ENCODE measurements at places on chromosomes 11 and 22.

DNA sequence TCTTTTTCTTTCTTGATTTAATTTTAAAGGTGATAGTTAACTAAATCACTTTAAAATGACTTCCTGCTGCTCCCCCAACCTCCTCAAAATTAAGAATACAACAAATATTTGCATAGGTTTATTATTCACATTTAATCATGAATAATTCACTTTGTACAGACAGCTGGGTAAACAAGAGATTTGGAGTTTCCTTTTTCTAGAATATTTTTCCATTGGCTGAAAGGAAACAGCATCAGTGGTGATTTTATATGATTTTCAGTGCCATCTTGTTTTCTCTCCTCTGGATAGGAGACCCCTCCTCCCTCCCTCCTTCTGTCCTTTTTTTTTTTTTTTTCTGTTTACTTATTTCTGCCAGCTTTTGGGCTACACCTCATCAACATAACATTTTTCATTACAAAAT is 60.5 kb downstream of the LIF start:
- DNase-seq: no peak

- DNase-seq: no peak
Measured at GRCh38 chr22:44677353-44677840, 24.6 kb upstream of the PRR5 start.

DNA sequence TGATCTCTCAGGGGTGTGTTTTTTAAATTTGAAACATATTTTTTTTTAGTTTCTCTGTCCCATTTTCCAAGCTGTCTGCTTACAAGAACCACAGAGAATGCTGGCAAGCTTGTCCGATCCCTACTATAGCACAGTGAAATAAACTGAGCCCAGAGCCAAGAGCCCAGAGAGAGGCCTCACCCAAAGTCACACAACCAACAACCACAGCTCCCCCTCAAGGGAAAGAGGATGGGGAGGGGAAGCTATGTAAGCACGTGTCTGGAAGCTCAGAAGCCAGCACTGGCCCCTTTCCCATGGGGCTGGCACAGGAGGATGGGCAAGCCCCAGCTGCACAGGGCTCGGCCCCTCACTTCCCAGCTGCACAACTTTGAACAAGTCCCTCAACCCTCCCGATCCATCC is 3.2 kb upstream of the SART1 start:
- DNase-seq: no peak

GRCh38 chr22:30214703-30215407 is 31.7 kb downstream of the LIF start:
- no peak for DNase-seq
